ENCODE measurements at places on chromosomes 16 and 17.

- no peak for DNase-seq
Measured at GRCh38 chr17:81518785-81519283, 6.2 kb upstream of the ACTG1 start.

GRCh38 chr17:4569591-4569990, 9.2 kb upstream of the GGT6 start:
- no peak for DNase-seq

DNA sequence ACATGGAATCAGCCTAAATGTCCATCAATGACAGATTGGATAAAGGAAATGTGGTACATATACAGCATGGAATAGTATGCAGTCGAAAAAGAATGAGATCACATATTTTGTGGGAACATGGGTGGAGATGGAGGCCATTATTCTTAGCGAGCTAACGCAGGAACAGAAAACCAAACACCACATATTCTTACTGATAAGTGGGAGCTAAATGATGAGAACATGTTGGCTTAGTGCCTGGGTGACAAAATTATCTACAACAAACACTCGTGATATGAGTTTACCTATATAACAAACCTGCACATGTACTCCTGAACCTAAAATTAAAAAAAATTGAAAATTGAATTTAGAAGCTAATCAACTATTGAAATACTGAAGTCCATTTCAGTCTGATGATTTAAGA, 6.1 kb downstream of the ANKS4B start:
- DNase-seq: no peak

- DNase-seq: no peak
Measured at GRCh38 chr16:25084797-25085196, 26.7 kb upstream of the LCMT1 start.

- DNase-seq: peak; percentile 14
Measured at GRCh38 chr16:81493755-81494433, 49.3 kb downstream of the CMIP start.

GRCh38 chr16:23523321-23523720, 13.0 kb upstream of the GGA2 start:
- DNase-seq: no peak

- DNase-seq: no peak
Measured at GRCh38 chr16:88770461-88771293, 14.3 kb downstream of the PIEZO1 start.

GRCh38 chr17:66240630-66241029, 11.4 kb upstream of the APOH start:
- DNase-seq: no peak

DNA sequence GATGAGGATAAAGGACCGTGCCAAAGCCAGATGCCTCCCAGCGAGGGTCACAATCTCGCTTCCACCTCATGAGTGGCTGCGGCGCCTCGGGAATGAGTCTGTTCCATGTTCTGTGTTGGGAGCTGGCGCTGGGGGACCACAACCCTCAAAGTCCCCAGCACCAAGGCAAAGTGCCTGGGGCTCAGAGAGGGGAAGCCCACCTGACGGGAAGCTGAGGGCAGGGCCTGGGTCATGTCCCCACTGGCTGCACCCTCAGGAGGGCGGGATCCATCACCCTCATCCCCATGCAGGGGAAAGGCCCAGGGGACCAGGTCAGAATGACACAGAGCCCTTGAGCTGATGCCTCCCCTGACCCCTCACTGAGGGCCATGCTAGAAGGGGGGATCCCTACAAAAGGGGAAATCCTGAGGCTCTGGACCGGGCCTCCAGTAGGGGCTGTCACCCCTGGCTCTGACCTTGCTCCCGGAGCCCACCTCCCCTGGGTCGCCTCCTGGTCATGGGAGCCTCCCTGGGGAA, 151.3 kb upstream of the PLCG2 start:
- DNase-seq: no peak

DNA sequence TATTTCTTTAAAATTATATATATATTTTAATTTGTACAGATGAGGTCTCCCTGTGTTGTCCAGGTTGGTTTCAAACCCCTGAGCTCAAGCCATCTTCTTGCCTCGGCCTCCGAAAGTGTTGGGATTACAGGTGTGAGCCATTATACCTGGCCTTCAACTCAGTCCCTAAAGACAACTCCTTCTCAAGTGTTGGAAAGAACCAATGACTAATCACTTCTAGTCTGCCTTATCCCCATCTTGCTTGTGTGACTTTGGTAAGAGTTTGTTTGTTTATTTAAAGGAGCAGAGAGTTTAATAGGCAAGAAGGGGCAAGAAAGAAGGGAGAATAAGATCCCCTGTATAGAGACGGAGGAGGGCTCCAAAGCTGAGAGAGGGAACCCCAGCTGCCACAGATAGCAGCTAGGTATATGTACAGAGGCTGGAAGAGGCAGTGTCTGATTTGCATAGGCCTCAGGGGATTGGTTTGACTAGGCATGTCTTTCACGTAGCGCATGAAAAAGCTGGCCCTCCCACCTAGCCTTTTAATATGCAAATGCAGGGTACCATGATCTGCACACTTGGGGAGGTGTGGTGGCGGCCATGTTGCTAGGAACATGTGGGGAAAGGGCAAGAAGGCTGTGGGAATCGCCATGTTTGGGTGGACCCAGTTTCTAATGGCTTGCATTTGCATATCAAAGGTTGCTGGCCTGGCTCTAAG, 21.5 kb downstream of the ABCC1 start:
- no peak for DNase-seq

DNA sequence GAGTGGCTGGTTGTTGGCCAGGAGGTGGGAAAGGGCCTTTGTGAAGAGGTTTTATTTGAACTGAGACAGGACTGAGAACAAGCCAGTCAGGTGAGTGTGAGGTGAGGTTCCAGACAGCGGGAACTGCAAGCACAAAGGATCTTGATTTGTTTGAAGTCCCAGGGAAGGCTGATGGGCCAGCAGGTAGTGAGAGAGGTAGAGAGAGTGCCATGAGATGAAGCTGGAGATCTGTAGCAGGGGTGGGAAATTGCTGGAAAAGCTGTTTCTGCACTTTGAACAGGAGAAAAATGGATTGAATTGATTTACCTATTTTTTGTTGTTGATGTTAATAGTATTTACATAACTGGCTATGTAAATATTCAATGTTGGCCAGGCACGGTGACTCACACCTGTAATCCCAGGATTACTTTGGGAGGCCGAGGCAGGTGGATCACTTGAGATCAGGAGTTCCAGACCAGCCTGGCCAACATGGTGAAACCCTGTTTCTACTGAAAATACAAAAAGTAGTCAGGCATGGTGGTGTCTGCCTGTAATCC, 7.7 kb upstream of the DCTPP1 start:
- DNase-seq: no peak

DNA sequence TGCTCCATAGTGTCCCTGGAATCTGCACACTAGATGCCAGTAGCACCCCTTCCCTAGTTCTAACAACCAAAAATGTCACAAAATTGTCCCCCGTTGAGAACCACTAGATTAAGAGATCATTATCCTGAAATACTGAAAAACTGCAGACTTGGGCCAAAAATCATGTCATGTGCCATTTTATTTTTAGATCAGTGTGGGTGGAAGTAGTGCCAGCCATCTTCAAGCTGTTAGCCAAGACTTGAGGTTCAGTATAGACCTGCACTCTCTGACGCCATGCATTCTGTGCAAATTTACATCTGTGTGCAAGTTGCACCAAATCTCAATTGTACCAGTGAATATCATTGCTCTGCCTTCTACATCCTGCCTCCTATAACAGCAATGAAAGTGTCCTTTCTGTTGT, 31.5 kb upstream of the NOL11 start:
- no peak for DNase-seq

- no peak for DNase-seq
Measured at GRCh38 chr17:62995377-62995885, 29.4 kb downstream of the TANC2 start.

- no peak for DNase-seq
Measured at GRCh38 chr17:41583137-41584127, 3.3 kb downstream of the KRT14 start.

DNA sequence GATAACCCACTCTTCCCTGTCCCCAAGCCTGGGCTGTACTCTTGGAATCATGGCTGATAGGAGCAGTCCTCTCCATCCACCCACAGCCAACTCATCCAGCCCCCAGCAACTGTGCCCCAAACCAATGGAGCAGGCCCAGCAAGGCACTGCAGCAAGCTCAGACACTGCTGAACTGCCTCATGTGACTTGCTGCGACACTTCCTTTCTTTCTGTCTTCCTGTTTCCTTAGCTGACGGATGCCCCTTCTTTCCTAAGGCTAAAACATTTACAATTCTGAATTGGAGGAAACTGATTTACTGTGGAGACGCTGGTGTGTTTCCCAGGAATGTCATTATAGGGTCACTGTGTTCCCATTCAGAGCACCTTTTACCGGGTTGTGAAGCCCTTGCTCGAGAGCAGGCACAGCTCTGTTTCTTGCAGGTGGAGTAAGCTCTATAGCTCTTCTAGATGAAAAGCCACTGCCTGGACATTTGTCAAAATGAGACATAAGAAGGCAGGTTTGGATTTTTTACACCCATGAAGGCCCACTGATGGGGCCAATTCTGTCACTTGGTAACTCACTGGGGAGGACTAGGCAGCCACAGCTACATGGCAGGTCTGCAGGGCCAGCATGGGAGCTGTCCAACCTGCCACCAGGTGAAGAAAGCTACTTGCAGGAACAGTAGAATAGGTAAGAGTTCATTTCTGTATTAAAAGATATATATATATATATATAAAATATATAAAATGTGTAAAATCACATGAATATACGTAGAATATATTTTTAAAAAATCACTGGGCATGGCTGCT, 27.4 kb downstream of the TMEM11 start:
- no peak for DNase-seq

DNA sequence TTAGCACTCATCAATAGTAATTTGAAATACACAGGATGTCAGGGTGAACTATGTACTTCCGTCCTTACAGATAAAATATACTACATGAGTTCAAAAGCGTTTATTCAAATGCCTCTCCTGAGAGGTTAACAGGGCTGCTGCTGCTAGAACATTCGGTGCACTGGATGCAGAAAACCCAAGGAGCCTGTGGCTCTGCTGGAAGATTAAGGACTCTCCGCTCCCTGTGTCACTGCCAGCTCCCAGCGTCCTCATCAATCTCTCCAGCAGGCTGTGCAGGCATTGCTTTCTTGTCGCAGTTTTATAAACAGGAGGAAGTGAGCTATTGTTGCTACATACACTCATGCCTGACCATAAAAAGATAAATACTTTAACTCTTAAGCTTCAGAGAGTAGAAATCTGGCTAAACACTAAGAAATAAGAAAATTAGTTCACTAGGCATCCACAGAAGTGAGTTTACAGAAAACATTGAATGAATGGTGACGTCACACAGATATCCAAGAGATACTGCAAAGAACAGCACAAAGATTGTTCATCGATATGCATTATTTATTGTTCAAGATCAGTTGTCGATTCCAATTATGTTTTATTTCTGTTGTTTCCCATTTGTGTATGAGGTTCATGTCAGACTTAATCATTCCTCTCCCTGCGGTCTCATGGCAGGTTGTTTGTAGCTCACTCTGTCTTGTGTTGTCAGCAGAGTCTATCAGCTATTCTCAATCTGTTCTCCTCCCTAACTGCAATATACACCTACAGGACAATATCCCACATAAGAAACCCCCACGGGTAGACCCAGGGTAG, 127.9 kb upstream of the MON1B start:
- no peak for DNase-seq

- DNase-seq: peak; percentile 84
Measured at GRCh38 chr17:81967533-81968395, 6.8 kb upstream of the NOTUM start.

- DNase-seq: no peak
Measured at GRCh38 chr16:72840631-72841381, 207.1 kb downstream of the ZFHX3 start.

- no peak for DNase-seq
Measured at GRCh38 chr16:88853325-88853941, 3.3 kb downstream of the GALNS start.

DNA sequence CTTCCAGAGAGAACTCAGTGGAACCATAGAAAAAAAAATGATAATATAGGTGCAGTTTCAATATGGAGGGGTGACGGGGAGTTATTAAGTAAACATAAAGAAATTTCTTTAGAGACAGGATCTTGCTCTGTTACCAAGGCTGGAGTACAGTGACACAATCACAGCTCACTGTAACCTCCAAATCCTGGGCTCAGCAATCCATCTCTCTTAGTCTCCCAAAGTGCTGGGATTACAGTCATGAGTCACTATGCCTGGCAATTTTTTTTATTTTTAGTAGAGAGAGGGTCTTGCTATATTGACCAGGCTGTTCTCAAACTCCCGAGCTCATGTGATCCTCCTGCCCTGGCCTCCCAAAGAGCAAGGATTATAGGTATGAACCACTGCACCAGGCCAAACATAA, 48.8 kb downstream of the NLRC5 start:
- DNase-seq: no peak

DNA sequence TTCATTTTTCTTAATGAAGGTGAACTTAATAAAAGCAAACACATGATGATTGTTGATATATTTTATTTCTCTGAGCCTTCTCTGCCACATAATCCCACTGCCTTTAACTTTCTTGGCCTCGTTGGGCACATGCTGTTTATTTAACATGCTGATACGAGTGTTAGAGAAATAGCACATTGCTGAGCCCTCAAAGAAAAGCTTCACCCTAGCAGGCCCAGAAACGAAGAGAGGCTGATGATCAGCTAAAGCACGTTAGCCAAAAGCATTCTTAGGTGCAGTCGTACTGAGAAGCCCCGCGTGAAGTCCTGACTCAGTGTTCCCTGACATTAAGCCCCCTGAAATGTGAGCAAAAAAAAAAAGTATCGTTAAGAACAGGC, 122.8 kb downstream of the CCDC182 start:
- no peak for DNase-seq

- DNase-seq: no peak
Measured at GRCh38 chr17:526425-526824, 173.8 kb upstream of the RPH3AL start.

GRCh38 chr16:73572135-73572828, 524.4 kb upstream of the ZFHX3 start:
- no peak for DNase-seq

DNA sequence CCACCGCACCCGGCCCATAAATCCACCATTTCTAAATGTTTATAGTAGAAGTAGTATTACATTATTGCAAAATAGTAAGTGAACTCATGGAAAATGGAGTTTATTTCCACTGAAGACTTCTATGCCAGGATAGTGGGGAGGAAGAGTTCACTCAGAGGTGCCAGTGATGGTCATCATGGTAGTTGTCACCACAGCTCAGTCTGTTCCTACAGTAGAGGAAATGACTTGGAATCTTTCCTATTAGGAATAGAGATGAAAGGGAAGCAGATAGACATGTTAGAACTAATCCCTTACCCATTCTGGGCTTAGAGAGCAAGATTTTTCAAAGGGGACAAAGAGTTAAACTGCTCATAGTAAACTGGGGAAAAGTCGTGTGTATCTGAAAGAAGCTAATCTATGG, 20.1 kb downstream of the MRPL45 start:
- no peak for DNase-seq

Measured in stimulated activated CD4-positive, alpha-beta T cell treated with anti-CD3 and anti-CD28 coated beads, TNF-alpha, amount 100 ng/mL, for 48 hours (primary cell).